ENCODE measurements at places on chromosomes 11 and 22. TPM values are rescaled to one million over a fixed set of nuclear protein-coding genes. Genes with fewer than 3 reads are reported as not detected.

The THY1 gene
- 24.4 TPM for total RNA-seq

The MOGAT2 gene
- total RNA-seq, result 0.48 TPM

The MMP3 gene
- not detected for total RNA-seq

The KCNJ5 gene
- total RNA-seq, result 1.2 TPM

The SLCO2B1 gene
- total RNA-seq, result 9.0 TPM

- no peak for ATAC-seq
These were observed 55.7 kb downstream of the RAB38 start for GRCh38 chr11:88119561-88119960.

- ATAC-seq, result no peak
These were observed 7.0 kb upstream of the ARHGAP42 start for GRCh38 chr11:100680070-100680469.

All from motor neuron (in vitro differentiated cells).